ENCODE measurements at places on chromosomes 4 and X. TPM values are rescaled to one million over a fixed set of nuclear protein-coding genes. Genes with fewer than 3 reads are reported as not detected.

- no peak for DNase-seq
These were observed 21.8 kb upstream of the BBS12 start for GRCh38 chr4:122710434-122711308.

GRCh38 chr4:71283642-71284257 lies 55.1 kb upstream of the SLC4A4 start:
- no peak for DNase-seq

DNA sequence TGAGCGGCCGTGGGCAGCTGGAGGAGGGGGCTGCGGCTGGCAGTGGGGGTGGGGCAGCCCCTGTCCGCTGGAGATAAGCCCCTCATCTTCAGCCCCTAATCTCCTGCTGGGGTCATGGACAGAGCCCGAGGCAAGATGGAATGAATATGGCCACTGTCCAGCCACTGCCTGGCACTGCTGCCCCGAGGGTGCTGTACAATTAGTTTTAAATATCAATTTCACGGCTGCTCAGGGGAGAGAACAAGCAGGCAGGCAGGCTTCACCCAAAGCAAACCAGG lies 64.1 kb upstream of the NKX1-1 start:
- DNase-seq: no peak

DNA sequence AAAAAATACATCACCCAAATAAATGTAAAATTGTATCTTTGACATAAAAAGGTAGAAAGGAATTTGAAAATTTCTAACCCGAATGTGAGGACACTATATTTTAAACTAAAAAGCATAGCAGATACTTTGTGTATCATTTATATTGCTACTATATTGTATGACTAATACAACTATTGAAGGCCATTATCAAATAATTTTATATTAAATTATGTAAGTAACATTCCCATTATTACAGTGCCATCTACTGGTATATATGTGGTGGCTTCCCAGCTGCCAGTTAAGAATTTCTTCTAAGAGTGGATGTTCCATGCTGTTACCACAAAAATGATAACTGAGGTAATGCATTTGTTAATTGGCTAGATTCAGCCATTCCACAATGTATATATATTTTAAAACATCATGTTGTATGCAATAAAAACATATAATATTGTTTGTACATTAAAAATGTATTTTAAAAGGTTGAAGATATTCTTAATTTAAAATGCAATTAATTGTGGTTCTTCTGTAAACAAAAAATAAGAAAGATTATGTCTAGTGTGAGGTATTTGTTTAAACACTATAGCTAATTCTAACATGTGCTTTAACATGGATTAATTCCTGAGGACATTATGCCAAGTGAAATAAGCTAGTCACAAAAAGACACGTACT lies 65.3 kb downstream of the EGF start:
- DNase-seq: no peak

- DNase-seq: no peak
These were observed 89.6 kb upstream of the MTM1 start for GRCh38 chrX:150478496-150479492.

- DNase-seq: no peak
These were observed 30.8 kb upstream of the AFAP1 start for GRCh38 chr4:7970361-7970946.

Gene RHOXF1
- polyA plus RNA-seq: 0.22 TPM

DNA sequence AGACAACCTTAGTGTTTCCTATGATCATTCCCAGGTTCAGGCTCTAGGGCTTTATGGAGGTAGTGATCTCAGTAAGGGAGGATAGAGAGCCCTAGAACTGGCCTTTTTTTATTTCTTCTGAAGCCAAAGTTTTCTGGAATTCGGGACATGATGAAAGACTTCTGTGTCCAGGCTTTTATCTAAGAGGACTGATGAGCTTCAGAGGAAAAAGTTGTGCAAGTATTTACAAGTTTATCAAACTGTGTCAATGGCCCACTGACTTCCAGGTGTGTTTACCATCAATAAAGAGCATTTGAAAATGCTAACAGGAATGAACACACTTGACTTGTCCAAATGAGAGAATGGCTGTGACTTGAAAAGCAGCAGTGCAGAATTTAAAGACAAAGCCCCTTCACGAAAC lies 254.6 kb downstream of the DCTD start:
- DNase-seq: no peak

Gene ZXDA
- 5.9 TPM for polyA plus RNA-seq

GRCh38 chr4:150164956-150165629 lies 86.8 kb downstream of the DCLK2 start:
- DNase-seq: no peak

DNA sequence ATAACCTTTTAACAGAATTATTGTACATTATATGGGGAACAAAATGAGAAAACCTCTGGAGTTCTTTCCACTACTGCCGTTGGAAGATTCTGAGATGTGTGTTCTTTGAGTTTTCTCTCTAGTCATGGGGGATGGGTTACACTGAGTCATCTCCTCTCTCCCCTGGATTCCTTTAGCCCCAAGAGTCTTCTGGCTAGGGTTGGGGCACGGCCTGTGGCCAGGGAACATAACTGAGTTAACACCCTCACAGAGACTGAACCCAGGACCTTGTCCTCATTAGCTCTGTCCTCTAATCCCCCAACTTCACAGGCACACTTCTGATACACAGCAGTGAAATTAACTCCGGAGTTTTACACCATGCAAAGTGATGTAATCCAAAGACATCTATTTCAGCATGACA lies 142.3 kb upstream of the F9 start:
- DNase-seq: no peak

GRCh38 chr4:163331629-163332376 lies 593 bp downstream of the NPY1R start:
- no peak for DNase-seq

DNA sequence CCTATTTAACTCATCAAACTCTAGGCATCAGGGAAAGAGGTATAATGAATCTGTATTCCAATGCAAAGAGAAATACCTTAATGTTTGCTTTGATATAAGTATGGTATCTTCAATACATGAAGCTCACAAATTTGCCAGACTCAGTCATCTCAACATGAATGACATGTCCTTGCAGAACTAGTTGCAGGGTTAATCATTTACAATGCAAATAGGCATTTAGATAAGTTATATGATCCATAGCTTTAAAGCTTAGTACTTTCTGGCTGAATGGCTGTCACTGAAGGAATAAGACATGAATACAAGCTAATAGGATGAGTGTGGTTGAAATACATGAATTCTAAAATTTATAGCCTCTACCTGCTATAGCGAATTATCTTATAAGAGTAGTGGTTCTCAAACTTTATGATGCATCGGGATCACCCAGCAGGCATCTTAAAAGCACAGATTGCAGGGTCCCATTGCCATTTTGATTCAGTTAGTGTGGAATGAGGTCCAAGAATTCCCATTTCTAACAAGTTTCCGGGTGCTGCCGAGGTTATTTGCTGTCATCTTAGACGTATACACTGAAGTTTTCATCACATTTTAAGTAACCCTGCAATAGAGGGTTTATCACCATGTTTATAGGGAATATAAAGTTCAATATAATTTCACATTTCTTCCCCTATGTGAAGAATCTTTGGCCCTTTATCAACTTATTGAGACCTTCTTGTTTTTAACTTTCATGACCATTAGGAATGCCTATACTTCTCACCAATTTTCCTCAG lies 439.2 kb downstream of the ARHGAP24 start:
- no peak for DNase-seq

DNA sequence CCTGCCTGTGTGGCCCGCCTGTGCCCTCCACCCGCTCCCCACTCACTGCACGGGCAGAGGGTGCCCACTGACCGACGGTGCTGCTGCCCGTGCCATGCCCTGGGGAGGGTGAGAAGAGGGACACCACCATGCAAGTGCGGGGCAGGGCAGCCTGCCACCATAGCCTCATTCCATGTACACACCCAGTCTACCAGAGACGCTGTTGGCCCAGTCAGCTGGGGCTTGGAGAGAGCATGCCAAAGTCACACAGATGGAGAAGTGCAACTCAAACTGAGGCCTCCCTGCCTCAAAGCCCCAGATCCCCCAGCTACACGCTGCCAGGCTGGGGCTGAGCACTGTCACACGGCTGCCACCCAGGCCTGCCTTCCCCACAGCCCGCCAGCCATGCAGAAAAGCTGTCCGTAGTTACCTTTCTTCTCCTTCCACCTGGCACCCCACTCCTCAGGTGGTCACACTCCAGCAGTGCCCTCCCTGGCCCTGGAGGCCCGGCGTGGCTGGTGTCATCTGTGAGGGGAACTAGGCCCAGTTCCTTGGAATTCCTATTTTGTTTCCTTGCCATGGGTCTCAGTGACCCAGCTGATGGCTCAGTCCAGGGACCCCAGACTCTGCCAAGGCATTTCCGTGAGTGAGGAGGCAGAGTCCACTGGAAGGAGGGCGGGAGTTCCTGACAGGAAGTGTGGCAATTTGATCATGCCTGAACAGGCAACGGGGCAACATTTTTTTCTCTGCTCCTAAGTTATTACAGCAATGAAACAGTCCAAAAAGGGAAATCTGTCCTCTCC lies at the start of gene SLC2A9:
SLC2A9 (minus strand) TSS at position 627 of the 782 bp plus-strand sequence; CDS start at position 559, 68 bp downstream.
- no peak for DNase-seq

DNA sequence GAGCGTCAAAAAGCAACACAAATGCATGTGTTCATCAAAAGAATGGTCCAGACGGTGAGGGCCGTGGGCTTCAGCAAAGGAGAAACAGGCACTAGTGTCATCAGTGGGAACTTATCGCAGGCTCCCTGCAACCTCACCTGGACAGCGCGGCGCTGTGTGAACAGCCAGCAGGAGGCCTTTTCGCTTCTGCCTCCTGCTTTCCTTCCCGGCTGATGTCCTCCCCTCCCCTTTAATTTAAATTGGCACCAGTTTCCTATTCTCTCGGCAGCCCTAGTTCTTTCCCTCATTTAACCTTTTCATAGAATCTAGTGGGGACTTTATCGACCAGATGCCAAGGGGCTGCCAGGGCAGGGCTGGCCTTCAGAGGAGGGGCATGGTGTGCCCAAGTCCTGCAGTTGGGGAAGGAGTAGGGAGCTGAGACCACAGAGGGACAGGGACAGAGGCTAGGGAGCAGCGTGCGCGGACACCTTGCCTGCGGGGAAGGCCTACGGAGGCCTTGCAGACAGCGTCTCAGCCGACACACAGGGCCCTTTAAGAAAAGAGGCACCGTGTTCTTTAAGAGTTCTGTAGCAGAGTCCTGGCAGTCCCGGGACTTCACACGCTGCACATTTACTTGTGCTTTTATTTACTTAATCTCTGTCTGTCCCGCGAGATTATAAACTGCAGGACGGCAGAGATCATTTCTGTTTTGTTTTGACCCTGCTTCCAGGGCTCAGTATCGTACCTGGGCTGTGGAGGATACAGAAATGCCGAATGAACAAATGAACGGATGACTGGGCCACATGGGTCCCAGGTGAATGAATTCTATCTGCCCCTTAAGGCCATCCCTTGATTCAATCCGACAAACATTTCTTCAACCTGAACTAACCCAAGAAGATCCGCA lies 8.4 kb upstream of the SORBS2 start:
- DNase-seq: no peak

Gene OTC
- 0.09 TPM for polyA plus RNA-seq

- DNase-seq: no peak
These were observed 112.7 kb downstream of the SH3RF1 start for GRCh38 chr4:169158046-169158445.

DNA sequence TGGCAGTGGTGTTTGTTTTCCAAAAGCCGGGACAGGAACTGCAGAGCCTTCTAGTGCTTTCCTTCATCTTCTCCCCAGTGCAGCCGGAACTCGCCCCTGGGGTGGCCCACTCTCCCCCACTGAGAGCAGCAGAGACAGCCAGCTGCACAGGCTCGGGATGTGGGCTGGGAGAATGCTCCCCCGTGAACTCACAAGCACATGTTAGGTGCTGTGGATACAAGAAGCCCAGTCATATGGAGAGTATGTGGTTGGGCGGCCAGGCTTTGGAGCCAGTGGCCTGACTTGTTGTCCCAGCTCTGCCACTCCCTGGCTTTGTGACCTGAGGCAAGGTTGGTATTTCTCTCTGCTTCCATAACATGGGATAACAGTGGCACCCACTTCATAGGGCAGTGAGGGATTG lies 9.4 kb upstream of the KIAA0232 start:
- DNase-seq: no peak

Gene FRMD7
- polyA plus RNA-seq: 1.2 TPM

DNA sequence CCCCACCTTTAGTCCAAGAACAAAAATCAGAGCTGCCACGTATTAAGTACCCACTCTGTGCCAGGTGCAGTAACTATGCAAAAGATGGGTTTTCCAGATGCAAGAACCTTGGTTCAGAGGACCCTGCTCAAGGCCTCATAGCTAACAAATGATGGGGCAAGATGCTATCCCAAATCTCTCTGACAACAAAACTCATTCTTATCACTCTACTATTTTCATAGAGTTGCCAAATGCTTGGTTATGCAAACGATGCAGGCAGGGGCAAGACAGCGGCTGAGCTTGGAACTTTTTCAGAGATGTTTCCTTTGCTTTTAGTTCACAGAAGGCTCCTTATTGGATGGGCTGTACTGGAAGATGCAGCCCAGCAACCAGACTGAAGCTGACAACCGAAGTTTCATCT lies 30.5 kb downstream of the PKD2 start:
- DNase-seq: no peak

DNA sequence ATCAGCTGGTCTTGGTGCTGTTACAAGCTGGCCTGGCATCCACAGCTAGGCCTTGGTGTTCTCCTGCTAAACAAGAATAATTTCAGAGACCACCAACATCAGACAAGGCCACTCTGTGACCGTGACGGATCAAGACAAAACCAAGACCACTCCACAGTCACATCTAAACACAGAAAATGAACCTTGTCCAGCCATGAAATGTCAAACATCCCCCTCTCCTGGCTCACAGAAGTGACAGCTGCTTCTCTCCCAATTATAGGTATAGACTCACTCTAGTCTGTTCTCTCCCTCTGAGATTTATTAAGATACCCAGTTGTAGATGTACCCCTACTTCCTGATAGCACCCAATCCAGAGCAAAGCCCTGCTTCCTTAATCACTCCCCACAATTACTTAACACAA lies 40.4 kb downstream of the EFHC2 start:
- DNase-seq: no peak

DNA sequence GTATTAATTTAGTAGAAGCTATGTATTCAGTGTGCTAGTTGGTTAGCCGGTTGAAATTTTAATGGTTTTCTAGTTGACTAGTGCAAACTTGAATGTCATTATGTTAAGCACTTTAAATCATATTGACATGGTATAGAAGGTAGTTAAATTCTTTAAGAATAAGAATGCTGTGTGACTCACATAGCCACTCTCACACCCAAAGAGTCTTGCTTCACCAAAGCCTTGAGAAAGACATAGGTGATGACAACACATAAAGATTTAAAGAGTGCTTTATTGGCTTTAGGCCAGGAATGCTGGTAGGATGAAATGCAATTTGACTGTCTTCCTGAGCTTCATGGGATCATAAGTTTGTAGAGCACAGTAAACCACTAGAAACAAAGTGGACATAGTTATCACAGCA lies 85.3 kb downstream of the DCAF8L2 start:
- no peak for DNase-seq

Gene DOK7
- polyA plus RNA-seq: 2.4 TPM

GRCh38 chrX:123217728-123218127 lies 33.6 kb downstream of the GRIA3 start:
- DNase-seq: no peak

Gene USP17L19
- polyA plus RNA-seq: not detected

Gene PNMA6A
- 17.6 TPM for polyA plus RNA-seq

Gene STPG2
- 0.69 TPM for polyA plus RNA-seq

- no peak for DNase-seq
These were observed 94.4 kb upstream of the AMOT start for GRCh38 chrX:112935029-112935428.

Gene PNMA6F
- polyA plus RNA-seq: 0.17 TPM

Gene DNAAF6
- polyA plus RNA-seq: not detected

All from right renal pelvis (tissue), 4 donors.